ENCODE measurements at places on chromosomes 11 and 22.

DNA sequence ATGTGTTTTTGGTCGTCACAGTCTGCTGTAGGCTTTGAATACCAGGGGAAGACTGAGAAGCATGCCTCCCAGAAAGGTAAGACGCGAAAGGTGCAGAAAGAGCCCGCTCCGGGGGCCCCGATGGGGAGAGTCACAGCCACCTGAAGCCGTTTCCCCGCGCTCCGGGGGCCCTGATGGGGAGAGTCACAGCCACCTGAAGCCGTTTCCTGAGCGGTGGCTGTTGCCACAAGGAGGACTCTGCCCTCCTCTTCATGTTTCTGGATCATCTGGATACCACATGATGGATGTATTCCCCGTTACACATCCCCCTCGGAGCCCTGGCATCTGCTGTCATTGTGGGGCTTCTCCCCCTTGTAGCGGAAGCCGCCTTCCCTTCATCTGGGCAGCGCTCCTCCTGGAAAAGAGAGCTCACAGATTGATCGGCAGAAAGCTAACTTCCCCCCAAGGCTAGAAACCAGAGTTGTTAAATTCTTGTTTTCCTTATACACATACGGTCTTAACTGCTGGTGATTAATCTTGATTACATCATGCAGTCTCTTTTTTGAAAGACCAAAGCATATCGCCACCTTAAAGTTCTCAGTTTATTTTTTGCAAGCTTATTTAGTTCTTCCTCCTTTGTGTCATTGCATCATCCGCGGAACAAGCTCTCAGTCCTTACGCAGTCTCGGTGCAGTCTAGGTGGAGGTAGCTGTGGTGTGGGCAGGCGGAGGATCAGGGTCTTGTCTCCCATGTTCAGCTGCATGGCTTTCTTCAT is 17.5 kb downstream of the CTTN start:
- DNase-seq: no peak

GRCh38 chr11:8242118-8242475 is 21.6 kb downstream of the LMO1 start:
- no peak for DNase-seq

DNA sequence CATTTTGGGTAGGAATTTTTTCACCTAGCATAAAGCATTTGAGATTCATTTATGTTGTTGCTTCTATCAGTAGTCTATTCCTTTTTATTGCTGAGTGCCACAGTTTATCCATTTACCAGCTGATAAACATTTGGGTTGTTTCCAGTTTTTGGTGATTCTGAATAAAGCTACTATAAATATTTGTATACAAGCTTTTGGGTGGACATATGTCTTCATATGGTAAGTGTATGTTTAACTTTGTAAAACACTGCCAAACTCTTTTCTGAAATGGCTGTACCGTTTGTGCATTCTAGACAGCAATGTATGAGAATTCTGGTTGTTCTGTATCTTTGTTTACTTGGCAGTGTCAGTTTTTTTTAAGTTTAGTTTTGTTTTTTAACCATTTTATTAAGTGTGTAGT is 16.9 kb downstream of the USP47 start:
- no peak for DNase-seq

DNA sequence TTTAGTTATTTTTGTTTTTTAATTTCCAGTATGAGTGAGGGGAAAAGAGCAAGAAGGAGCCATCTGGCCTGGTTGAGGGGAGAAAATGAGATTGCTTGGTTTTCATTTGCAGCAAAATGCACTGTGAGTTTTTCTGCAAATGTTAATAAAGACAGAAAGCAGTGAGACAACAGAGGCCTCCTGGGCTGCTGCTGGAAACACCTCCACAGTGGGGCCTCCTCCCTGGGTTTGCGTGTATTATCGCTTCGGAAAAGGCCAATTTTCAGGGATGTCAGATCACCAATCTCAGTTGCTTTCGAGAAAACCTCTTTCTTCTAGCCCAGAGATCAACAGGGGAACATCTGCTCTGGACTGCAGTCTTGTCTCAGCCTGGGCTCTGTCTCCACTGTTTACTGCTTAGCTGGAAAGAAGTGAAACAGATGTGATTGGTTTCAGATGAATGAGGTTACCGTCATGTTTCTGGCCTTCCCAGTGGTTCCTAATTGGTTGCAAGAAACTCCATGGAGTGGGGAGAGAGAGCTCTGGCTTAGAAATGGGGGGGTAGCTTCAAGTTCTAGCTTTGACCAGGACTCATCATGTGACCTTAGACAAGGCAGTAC is 17.3 kb downstream of the TSPAN18 start:
- DNase-seq: no peak

DNA sequence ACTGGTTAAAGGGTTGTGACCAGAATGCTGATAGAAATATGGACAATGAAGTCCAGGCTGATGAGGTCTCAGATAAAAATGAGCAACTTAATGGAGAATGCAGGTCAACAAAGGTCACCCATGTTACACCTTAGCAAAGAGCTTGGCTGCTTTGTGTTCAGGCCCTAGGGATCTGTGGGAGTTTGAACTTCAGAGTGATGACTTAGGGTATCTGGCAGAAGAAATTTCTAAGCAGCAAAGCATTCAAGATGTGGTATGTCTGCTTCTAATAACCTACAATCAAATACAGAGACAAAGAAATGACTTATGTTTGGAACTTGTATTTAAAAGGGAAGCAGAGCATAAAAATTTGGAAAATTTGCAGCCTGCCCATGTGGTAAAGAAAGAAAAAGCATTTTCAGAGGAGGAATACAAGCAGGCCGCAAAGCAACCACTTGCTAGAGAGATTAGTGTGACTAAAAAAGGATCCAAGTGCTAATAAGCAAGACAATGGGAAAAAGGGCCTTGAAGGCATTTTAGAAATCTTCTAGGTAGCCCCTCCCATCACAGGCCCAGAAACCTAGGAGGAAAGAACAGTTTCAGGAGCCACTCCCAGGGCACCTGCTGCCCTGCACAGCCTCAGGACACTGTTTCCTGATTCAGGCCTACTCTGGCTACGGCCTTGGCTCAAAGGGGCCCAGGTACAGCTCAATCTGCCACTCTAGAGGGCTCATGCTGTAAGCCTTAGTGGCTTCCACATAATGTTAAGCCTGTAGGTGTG is 41.3 kb downstream of the TNKS1BP1 start:
- DNase-seq: no peak

DNA sequence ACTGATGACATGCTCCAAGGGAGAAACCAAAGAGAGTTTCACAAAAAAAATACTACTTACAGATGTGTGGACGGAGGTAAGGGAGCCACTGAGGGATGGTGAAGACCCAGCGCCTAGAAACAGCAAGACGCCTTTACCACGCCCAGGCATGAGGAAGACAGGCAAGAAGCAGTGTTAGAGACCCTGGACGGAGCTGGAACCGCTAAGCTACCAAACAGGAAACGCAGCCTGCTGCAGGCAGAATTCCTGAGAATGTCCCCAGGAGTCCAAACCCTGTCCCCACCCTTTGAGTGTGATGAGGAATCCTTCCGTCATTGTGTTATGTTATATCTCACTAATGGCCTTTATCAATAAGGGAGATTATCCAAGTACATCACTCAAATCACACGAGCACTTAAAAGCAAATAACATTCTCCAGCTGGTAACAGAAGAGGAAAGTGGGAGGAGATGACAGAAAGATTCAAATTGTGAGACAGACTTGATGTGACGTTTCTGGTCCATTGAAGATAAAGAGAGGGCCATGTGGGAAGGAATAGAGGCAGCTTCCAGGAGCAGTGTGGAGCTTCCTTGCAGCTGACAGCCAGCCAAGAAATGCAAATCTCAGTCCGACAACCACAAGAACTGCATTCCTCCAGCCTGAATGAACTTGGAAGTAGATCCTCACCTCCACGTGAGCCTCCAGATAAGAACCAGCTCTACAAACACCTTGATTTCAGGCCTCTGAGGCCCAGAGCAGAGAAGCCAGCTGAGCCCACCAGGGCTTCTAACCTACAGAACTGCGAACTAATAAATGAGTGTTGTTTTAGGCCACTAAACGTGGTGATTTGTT is 19.1 kb downstream of the FAM181B start:
- DNase-seq: no peak

DNA sequence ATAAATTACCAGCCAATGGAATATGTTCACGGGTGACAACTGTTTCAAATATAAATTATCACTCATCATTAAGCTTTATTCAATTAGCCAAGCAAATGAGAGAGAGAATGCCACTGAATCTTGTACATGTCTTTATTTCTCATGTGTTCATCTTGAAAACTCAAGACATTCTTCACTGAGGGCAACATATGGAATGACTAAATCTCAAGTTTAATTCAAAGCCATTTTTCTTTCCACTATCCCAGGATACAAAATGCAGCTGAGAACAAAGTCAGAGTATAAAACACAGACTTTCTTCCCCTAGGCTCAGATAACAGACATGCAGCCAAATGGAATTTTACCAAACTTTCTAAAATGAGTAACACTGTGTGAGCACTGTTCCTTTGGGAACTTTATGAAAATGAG is 12.1 kb upstream of the BBOX1 start:
- no peak for DNase-seq

- no peak for DNase-seq
Measured at GRCh38 chr11:31812383-31813381, 1.6 kb upstream of the PAX6 start.

GRCh38 chr22:22554587-22555284 is 4.3 kb downstream of the PRAME start:
- no peak for DNase-seq

GRCh38 chr11:78070621-78071020 is 7.0 kb downstream of the THRSP start:
- no peak for DNase-seq

- no peak for DNase-seq
Measured at GRCh38 chr22:45335854-45336522, 26.3 kb downstream of the FAM118A start.

DNA sequence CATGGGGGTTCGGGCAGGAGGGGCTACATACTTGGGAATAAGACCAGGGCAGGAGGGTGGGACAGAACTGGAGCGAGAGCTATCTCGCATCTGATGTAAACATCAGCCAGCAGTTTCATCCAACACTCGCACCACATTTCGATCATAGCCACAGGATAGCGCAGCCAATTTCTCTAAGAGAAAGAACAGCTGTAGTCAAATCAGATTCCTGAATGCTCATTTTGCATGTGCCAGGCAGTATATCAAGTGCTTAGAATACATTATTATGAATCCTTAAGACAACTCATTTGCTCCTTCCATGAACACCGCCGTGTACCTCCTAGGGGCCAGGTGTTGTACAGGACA is 14.5 kb downstream of the DGCR2 start:
- DNase-seq: no peak

- no peak for DNase-seq
Measured at GRCh38 chr11:4441515-4441914, 7.6 kb upstream of the OR52K2 start.

DNA sequence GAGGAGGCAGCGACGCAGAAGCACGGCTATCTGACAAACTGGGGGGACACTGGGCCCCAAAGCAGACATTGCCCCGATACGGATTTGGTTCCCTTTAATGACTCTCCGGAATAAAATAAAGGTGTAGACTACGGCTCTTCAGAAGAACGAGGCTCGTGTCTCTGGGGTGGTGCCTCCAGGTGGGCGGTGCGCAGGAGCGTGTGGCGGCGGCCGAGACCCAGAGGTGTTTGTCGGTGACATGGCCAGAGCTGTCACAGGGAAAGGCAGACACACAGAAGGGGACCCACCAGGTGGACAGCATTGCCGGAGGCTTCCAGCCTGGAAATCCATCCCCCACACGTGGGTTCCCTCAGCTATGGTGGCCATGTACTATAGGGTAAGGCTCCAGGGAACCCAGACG is 366.0 kb downstream of the BRD1 start:
- DNase-seq: no peak

DNA sequence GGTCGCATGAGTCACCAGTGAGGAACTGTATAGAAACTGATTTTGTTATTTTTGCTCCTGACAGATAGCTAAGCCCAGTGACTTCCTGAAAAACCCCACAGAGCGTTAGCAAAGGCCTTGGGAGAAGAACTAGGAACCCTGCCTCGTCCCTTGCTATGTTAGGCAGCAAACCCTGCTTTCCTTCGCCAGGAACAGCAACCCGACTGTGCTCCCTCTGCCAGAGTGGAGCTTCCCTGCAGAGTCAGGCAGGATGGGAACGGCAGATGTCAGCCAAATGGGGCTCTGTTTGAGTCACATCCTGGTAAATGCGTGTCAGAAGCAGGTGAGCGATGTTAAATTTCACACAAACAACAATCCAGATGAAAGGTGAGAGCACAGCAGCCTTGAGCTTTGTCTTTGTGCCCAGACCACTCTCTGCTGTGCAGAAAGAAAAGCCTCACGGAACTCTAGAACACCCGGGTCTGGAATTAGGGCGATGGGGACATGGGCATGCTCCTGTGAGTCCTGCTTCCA is 186.6 kb downstream of the ADAMTS15 start:
- no peak for DNase-seq

DNA sequence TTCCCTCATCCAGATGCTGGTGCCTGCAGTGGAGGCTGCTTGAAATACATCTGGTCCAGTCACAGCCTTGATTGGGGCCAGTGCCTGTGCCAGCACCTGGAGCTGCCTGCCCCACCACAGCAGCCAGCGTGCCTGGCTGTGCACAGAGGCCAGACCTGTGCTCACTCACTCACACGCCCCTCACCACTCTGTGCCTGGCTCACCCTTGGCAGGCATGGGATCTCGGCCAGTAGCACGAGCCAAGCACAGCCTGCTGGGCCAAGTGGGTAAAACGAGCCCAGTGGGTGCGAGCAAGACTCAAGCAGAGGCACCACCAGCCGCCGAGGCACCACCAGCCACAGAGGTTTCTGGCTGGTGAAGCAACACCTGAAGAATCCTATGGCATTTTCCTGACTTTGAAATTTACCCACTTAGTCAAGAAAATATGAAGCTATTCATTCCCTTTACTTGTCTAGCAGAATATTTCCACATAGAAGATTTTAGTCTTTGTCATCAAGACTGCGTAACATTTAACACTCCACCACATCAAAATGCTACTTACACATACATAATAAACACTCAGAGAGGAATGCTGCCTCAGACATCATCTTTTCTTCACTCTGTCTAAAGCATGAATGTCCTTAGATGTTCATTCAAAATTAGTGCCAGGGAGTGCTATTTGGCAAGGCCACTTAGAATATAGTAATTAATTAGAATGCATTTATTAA is 424.3 kb upstream of the FAT3 start:
- DNase-seq: no peak

GRCh38 chr22:44924098-44924497 is 85.7 kb downstream of the PHF21B start:
- no peak for DNase-seq

DNA sequence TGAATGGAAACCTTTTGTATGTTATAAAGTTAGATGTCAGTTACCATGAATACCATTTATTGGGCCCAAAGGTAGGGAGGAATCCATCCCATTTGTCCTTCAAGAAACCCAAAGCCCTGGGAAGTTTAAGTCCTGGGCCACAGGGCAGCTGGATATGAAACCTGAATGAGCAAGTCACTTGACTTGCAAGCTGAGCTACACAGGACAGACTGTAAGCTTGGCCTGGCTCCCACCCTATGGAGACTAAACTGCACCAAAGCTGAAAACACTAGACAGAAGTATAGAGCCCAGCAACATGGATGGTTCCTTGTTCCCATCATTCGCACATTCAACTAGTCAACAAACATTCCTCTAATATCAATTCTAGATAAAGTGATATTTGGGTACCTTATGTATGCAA is 71.3 kb downstream of the KCNC1 start:
- no peak for DNase-seq

GRCh38 chr22:38075961-38076360 is 8.0 kb downstream of the SLC16A8 start:
- no peak for DNase-seq

All from Peyer's patch (tissue), 4 donors.